ENCODE measurements at places on chromosomes 16 and 17.

- DNase-seq = no peak
These were observed 100.2 kb downstream of the WSCD1 start for GRCh38 chr17:6170349-6170748.

DNA sequence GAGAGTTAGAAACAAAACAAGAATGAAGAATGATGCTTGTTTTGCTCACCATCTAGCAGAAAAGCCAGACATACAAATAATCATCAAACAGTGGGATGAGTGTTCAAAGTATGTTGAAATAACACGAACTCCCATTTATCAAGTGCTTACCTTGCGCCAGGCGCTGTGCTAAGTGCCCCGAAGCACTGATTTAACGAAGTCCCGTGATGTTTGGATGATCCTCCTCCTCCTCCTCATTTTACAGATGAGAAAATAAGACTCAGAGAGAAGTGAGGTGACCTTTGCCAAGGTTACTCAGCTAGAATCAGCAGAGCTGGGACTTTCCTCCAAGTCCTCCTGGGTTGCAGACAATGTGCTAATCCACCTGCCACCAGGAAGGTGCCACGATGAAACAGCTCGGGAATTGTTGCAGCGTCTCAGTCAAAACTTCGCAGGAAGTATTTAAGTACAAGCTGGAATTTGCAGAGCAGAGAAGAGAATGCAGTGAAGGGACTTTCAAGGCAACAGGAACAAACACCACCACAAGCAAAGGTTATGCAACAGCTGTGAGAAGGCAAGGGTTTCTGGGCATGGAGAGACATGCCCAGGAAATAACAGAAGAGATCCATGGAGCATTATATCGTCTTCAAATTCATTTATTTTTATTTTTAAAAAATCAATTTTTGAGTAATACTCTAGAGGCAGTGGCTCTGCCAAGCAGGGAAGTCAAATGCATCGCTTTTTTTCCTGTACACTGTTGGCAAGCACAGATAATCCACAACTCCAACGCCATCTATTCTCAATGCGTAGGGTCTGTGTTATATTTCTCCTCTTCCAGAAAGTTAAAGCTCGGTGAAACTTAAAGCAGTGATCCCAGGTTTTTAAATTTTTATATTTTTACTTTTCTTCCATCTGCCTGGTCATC lies 11.1 kb downstream of the PRCD start:
- DNase-seq = no peak

DNA sequence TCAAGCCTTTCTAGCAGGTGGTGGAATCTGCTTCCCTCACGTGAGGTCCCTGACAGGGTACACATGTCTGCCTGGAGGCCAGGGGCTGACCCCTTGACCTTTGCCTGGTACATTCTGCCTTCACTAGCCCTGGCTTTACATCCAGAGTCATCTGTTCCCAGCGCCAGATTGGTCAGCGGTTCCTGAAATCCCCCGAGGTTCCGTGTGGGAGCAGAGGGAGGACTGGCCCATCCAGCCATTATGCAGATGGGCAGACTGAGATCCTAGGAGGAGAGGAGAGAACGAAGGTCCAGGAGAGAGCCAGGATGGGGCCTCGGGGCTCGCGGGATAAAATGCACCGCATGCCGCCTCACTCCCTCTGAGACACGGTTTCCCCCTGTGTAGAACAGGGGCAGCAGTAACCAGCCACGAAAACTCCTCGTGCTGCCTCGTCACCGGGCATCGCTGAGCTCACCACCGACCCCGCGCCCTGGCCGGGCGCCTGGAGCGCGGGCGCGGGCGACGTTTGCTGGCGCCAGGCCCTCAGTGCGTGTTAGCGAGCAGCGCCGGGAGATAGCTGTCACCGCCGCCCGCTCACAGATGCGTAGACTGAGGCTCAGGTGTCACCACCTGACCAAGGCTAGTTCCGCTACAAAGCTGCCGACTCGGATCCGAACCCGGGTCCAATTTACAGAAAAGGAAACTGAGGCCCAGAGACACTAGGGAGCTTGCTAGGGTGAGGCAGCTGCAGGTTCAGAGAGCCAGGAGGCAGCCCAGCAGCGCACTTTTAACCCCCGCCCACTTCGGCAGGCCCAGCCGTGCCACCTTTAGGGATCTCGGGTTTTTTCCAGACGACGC lies 811 bp upstream of the MAP2K3 start:
- DNase-seq = no peak

GRCh38 chr16:10514369-10515055 lies 65.9 kb downstream of the EMP2 start:
- peak; percentile 16 for DNase-seq

GRCh38 chr16:79501446-79501845 lies 99.1 kb downstream of the MAF start:
- DNase-seq = no peak
